H9 (cell line): ENCODE measurements at places on chromosomes 6 and 20.

DNA sequence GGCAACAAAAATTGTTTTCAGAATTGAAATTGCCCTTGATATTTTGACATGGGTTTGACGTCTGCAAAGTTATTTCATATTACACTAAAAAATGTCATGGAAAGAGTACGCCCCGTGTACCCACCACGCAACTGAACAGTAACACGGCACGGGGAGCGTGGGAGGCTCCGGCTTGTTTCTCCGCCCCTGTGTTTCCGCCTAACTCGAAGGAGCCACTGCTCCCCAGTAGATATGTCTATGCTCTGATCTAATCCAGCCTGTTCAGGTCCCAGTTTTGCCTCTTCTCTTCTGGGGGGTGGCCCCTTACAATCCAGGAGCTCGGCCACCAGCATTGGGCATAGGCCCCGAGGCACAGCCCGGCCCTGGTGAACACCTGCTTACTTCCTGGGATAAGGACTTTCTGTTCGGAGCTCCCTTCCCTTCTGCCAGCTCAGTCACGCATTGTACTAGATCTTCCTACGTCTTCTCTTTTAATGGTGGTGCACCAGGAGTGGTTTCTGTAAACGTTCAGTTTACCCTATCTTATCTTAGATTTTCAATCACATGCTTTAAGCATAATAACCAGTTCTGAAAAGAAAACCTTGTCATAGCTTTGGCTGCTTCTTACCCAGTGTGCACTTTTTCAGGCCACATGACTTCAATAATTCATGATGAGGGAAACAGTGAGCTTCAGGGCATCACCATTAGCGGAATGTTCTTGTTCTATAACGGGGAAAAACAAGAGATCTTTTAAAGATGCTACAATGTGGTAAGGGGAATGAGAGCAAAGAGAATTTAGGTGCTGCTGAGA is 43.9 kb upstream of the EXOC2 start:
- no peak for DNase-seq

DNA sequence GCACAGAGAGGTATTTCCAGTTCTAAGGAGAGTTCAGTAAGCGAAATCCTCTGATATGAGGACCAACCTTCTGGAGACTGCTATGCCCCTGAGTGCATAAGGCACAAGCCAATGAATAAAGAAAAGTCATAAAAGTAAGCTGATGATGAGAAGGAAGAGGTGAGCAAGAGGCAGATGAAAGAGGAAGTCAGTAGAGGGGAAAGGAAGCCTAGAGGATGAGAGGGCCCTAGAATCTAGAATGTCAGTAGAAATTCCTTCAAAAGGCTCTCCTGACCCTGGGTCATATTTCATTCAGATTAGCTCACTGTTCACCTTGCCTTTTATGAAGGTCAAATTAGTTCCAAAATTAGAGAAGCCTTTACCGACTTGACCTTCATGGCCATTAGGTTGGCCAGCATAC is 209.2 kb downstream of the CD83 start:
- DNase-seq: no peak

DNA sequence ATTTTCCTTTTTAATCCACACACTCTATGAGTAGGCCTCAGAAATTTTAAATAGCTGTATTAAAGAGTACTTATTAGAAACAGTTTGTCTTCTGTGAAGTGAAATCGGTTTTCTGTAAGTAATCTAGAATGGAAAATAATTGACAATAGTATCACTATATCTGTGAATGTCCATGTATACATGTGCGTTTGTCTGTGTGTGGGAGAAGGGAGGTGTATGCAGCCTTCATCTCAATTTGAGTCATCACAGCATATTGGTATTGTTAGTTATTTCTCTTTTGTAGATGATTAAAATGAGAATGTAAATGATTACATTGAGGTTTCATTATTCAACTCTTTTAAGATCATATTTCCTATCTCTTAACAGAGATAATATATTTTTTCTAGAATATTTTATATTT is 206.0 kb downstream of the EYS start:
- no peak for DNase-seq

DNA sequence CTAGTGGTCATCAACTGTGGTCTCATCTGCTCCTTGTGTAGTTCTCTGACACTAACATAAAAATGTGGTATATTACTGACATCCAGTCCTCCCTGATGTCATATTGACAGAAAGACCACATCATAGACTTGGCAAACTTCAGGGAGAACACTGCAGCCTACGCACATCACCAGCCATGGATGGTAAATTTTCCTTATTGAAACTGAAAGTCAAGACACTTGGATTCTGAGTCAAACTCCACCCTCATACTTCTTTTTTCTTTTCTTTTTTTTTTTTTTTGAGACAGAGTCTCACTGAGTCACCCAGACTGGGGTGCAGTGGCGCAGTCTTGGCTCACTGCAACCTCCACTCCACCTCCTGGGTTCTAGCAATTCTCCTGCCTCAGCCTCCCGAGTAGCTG is 25.4 kb downstream of the NDRG3 start:
- no peak for DNase-seq

DNA sequence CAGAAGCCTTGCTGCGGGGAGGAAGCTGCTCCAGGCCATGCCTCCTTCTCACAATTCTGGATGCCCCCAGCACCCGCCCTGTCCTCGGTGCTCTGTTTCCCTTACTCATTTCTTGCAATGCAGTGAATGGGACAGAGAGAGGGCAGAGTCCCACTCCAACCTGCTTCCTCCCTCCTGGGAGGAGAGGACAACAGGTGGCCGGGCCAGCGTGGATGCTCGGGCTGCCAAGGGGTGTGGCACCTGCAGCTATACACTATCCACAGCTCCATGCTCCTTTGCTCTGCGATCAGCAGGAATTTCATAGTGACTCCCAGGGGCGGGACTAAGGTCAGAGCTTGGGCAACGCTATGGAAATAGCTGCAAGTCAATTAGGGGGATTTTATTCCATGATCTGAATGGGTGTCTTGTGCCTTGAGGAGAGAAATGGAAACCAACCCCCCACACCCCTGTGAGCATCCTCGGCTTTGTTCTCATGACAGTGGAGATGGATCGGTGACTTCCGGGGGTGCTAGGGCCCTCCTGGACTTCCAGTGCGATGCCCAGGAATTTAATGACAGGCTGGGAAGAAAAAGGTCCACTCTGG is 192.5 kb downstream of the MYLK4 start:
- DNase-seq: no peak

DNA sequence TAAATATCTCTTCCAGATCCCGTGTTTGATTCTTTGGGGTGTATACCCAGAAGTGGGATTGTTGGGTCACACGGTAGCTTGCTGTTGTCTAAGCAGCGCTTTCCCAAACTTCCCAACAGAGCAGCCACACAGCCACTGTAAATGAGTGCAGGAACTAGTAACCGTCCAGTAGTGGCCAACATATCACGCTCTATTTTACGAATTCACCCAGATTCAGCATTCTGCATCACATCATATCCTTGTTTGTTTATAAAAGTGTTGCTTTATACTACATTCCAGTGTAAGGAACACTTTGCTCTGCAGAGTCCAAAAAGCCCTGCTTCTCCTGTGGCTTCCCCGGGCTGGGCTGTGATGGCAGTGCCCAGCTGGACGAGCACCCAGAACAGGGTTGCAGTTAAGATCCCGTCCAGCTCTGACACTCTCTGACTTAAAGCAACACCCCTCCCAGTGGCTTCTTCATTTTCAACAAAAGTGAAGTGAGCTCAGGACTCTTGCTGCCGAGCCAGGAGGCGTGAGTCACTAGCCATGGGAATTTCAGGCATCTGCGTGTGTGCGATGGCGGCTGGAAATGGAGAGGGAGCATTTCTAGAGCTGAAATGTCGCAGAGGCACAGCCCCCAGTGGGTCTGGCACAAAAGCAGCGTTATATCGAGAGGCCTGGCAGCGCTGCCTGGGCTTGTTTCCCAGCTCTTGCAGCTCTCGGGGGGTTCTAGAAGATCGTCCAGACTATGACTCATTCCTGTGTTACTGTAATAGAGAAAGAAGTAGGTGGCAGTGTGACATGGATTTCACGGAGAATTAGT is 216.3 kb upstream of the ECI2 start:
- no peak for DNase-seq

DNA sequence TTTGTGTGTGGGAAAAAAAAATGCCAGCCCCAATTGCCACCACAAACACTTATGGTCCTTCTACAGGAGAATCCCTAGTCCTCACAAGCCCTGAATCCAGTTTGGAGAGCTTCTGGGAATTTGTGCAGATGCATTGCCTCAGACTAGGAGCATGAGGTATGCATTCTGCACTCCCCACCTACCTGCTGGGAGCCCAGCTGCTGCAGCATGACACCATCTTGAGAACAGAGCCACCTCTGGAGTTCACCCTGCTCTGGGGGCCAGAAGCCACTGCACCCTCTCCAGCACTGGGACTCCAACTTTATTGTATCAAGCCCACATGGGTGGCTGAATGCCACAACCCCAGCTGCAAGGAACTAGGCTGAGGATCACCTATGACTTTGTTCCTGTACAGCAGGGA is 568.5 kb upstream of the ID4 start:
- no peak for DNase-seq

DNA sequence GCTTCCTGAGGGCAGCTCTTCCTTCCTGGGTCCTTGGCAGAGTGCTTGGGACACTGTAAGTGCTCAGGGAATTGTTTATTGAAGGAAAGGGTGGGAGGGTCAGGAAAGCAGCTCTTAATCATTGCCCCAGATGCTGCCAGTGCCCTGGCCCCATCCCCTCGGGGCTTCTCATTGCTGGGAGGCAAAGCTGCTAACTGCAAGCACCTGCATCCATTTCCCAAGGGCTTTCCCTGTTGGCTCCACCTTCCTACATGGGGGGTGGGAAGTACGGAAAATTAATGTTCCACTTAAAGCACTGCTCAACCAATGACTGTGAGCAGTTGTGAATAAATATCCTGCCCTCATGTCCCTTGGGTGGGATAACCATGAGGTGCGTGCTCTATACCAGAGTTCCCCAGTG is 56.4 kb downstream of the NDUFAF5 start:
- no peak for DNase-seq

- no peak for DNase-seq
Measured at GRCh38 chr6:102742028-102742427, 1348.5 kb downstream of the GRIK2 start.

GRCh38 chr6:13563009-13563408 is 11.4 kb upstream of the SIRT5 start:
- no peak for DNase-seq

GRCh38 chr20:52684905-52685304 is 287.3 kb upstream of the TSHZ2 start:
- DNase-seq: no peak

DNA sequence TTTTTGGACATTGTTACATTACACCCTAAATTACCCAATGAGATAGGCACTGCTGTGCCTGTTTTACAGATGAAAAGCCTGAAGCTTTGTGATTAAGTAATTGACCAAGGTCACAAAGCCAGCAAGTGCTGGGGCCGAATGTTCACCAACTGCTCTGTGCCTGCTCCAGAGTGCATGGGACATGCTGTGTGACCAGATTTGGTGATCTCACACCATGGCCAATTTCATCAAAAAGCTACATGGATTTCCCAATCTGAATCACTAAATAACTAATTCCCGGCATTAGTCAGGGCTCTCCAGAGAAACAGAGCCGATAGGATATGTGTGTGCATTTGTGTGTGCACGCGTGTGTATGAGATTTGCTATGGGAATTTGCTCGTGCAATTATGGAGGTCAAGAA is 228.3 kb upstream of the ECI2 start:
- no peak for DNase-seq

GRCh38 chr6:81511423-81511822 is 241.1 kb downstream of the TENT5A start:
- DNase-seq: no peak

DNA sequence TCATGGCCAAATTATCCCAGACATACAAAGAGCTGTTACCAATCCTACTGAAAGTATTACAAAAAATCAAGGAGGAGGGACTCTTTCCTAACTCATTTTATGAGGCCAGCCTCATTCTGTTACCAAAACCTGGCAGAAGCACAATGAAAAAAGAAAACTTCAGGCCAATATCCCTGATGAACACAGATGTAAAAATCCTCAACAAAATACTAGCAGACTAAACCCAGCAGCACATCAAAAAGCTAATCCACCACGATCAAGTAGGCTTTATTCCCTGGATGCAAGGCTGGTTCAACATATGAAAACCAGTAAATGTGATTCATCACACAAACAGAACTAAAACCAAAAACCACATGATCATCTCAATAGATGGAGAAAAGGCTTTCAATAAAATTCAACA is 109.2 kb downstream of the C6orf118 start:
- DNase-seq: no peak

DNA sequence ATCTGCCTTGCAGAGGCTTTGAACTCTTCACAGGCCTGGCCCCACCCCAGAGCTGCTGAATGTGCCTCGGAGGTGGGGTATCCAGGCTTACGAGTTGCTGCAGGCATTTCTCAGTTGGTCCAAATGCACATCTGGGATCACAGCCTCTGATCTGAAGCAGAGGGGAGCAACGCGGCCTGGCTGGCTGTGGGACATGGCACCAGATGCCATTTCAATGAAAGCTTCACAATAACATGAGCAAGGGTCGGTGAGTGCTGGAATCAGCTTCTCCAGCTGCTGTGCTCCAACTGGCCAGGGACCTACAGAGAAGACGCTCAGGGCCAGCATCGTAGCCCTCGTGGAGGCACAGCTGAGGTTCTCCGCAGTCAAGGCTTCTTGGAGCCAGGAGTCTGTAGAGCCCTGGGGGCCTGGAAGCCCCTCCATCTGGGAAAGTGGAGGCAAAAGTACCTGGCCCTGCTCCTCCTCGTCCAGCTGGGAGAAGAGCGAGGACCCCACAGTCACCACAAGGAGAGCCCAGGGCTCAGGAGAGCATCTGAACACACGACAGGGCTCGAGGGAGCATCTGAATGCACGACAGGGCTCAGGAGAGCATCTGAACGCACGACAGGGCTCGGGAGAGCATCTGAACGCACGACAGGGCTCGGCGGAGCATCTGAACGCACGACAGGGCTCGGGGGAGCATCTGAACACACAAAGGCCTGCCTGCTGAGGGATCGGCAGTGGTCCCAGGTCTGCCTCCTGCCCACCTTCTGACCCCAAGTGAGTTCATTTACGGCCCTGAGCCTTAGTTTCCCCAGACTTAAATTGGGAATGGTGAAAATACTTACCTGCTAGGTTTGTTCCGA is 165.2 kb downstream of the DLL1 start:
- DNase-seq: peak; percentile 25
